ENCODE measurements at places on chromosomes 4 and X.

GRCh38 chr4:184853436-184853835, 27.7 kb upstream of the ACSL1 start:
- no peak for DNase-seq

DNA sequence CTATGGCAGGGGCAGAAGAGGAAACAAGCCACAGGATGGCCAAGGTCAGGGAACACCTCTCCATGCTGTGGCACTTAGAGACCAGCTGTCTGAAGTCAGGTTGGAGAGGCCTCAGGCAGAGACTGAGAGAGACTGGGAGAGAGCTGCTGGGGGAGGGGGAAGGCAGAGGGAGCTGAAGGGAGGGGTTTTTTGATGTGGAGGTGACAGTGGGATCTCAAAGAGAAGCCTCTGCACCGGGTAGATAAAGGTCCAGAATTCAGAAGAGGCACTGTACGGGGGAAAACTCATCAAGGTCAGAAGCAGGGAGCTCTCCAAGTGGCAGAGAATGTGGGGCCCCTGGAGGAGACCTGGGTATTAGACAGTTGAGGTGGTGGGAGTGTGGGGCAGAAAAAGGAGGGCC, 41.6 kb upstream of the HMGB3 start:
- DNase-seq = no peak

- DNase-seq = no peak
These were observed 72.6 kb upstream of the DHX15 start for GRCh38 chr4:24656906-24657305.

GRCh38 chr4:37821953-37822605, 4.4 kb upstream of the PGM2 start:
- DNase-seq = no peak

DNA sequence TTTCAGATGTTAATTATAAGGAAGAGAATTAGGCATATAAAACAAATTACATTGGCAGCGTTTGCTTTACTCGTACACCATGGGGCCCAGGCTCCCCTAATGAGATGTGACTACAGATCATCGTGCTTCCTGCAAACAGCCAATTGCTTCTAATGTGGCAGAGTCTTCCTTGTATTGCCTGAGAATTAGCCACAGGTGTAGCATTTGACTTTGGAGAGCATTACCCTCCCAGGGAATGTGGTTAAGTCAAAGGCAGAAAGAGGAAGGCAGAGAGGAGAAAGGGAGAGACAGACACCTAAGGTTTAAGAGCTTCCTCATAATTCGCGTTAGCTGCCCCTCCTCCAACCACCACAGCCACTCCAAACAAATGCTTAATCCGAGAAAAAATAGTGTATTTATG, 97.0 kb downstream of the MID1IP1 start:
- no peak for DNase-seq

- no peak for DNase-seq
These were observed 51.2 kb upstream of the HCCS start for GRCh38 chrX:11059933-11060332.

GRCh38 chr4:12703036-12703435, 781.1 kb downstream of the RAB28 start:
- no peak for DNase-seq

DNA sequence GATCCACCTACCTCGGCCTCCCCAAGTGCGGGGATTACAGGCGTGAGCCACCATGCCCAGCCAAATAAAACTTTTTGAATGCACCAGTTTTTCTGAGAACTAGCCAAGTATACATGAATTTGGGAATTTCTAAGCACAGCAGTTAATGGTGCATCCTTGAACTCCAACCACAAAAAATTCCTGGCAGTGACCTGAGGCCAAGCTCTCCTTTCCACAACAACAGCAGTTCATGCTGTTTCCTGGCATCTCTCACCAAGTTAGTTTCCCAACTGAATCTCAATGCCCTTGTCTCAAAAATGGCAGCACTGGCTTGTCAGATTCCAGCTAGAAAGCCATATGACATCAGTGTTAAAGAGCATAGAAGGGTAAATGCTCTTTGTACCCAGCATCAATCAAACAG, 15.9 kb upstream of the XKRX start:
- DNase-seq = no peak

GRCh38 chrX:113741744-113742143, 842.1 kb upstream of the HTR2C start:
- peak; percentile 49 for DNase-seq

DNA sequence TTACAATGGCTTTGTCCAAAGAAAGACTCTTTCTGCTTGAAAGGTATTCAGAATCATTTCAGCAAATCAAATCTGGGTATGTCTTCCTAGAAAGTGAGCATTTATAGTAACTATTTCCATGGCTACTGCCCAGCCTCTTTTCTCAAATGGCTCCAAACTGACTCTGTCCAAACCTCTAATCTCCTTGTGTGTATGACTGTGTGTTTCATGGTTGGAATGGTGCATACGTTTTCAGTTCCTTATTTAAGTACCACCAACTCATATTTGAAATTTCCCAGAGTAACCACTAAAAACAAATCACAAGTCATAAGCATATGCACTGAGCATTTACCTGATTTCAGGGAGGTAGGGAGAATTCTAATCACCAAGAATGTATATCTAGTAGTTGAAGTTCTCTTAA, 106.0 kb downstream of the TMEM144 start:
- DNase-seq = no peak

Data from ELF-1 (cell line).